ENCODE measurements at places on chromosomes 13 and 19. TPM values are rescaled to one million over a fixed set of nuclear protein-coding genes. Genes with fewer than 3 reads are reported as not detected.
A peak's percentile ranks its signal among the peaks of the same experiment; 100 is the strongest.

RAB11B gene
- 75.1 TPM for total RNA-seq

DNA sequence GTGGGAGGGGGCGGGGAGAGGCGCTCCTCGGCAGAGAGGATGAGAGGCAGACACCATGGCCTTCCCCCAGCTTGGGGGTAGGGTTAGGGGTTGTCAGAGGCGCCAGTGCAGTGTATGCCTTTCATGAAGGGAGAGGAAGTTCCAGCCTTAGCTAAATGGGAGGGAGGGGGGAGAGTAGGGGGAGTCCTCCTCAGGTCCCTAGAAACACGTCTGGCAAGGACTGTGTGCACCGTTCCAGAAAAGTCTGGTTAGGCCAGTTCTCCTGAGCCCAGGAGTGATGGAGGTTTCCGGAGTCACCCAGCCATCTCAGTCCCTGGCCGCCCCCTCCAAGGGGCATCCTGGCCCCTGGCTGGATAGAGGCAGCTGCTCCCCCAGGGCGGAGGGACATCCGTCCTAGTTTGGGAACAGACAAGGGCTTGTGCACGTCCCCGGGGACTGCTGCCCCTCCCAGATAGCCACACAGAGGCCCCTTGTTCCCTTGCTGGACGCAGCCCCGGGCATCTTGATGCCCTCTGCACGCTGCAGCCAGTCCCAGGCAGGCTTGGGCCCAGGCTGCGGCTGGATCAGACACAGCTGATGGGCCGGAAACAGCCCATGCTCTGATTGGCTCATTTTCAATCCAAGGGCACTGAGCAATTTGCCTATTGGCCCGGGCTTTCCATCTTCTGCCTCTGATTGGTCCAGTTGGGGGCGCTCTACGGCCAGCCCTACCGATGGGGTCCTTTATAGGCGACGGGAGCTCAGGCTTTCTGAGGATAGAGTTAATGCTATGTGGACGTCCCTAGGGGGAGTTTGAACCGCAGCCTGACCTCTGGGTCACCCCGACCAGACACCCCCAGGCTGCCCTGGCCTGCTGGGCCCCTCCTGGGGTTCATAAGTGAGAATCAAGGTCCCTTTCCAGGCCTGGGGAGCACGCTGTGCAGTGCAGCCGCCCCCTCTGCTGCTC is 3.8 kb downstream of the S1PR2 start:
- H3K27me3 ChIP-seq: peaks cover 2% of the 10 kb centered on the region
- H3K4me1 ChIP-seq: peaks cover 20% of the 10 kb centered on the region
- peaks cover 3% of the 10 kb centered on the region for H3K36me3 ChIP-seq
- H3K4me3 ChIP-seq: no peak overlapping the region
- no peak overlapping the region for H3K27ac ChIP-seq

- no peak overlapping the region for H3K27ac ChIP-seq
- H3K4me3 ChIP-seq: no peak overlapping the region
- peaks cover 71% of the 10 kb centered on the region for H3K36me3 ChIP-seq
- no peak for DNase-seq
- no peaks in the 10 kb centered on the region for H3K4me1 ChIP-seq
Observed at GRCh38 chr13:24293746-24294145, 15.6 kb upstream of the C1QTNF9 start.

PPP1R12C gene
- total RNA-seq: 114 TPM

CLEC17A gene
- total RNA-seq: not detected

- peaks cover 19% of the 10 kb centered on the region for H3K36me3 ChIP-seq
- peak overlapping the region; percentile 98 for H3K4me3 ChIP-seq
- DNase-seq: peak; percentile 41
- H3K27ac ChIP-seq: peak overlapping the region; percentile 95
- no peaks in the 10 kb centered on the region for H3K27me3 ChIP-seq
- H3K4me1 ChIP-seq: peaks cover 35% of the 10 kb centered on the region
Observed at GRCh38 chr19:15378534-15379082, 979 bp downstream of the AKAP8 start.

- no peaks in the 10 kb centered on the region for H3K27me3 ChIP-seq
- no peaks in the 10 kb centered on the region for H3K4me1 ChIP-seq
- DNase-seq: no peak
- no peak overlapping the region for H3K27ac ChIP-seq
- H3K36me3 ChIP-seq: no peaks in the 10 kb centered on the region
Observed at GRCh38 chr19:3375221-3376090, 9.1 kb downstream of the NFIC start.

GRCh38 chr13:73808318-73808717 is 325.9 kb downstream of the KLF12 start:
- no peak for DNase-seq
- H3K36me3 ChIP-seq: peaks cover 8% of the 10 kb centered on the region
- no peaks in the 10 kb centered on the region for H3K4me1 ChIP-seq
- no peak overlapping the region for H3K27ac ChIP-seq
- no peaks in the 10 kb centered on the region for H3K27me3 ChIP-seq
- no peak overlapping the region for H3K4me3 ChIP-seq

Data from activated T-helper 1 cell treated with anti-CD3 and anti-CD28 coated beads, Interleukin-12 subunit alpha, Interleukin-12 subunit beta, Interleukin-2, Interleukin-4 antibody, amounts not matched to agents 30 ng/mL and 10 ng/mL and 1 ng/mL, durations not matched to agents 14 hours and 24 hours and 36 hours (primary cell).